KG1 (cell line): ENCODE measurements at places on chromosomes 2 and 18.

GRCh38 chr2:219073413-219074129, 12.8 kb upstream of the IHH start:
- no peak for DNase-seq

DNA sequence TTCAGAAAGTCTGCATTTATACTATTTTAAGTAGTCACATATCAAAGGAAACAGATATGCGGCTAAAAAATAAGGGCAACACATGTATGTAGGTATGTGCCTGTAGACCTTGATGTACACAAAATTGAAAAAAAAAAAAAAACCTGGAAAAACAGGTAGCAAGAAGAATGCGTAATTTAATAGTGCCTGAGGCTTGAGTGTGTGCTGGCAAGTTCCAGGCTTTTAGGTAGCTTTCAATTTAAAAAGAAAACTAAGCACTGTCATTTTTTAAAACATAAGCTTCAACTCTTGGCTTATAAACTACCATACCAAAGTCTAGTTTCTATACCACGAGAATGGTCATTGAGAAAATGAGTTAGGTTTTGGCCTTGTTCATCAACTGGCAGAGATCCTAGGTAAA, 72.3 kb downstream of the OTX1 start:
- DNase-seq, result no peak

- no peak for DNase-seq
Measured at GRCh38 chr18:28081516-28081915, 95.4 kb downstream of the CDH2 start.

DNA sequence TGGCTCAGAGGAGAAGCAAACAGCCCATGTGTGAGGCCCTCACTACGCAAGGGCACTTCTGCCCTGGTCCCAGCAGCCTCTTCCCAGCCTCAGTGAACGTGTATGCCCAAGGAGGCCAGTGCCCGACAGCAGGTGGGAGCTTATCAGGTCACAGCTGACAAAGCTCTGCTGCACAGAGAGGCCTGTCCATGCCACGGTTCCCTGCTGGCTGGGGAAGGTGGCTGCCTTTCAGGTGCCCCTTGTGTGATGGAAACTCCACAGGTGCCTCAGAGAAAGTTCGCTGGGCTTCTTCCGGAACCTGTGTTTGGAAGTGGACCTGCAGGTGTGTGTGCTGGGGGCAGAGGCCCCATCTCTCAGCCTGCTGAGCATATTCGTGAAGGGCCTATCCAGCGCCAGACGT, 47.3 kb downstream of the EDAR start:
- no peak for DNase-seq

- no peak for DNase-seq
Measured at GRCh38 chr2:26757873-26758789, 6.0 kb upstream of the SLC35F6 start.

DNA sequence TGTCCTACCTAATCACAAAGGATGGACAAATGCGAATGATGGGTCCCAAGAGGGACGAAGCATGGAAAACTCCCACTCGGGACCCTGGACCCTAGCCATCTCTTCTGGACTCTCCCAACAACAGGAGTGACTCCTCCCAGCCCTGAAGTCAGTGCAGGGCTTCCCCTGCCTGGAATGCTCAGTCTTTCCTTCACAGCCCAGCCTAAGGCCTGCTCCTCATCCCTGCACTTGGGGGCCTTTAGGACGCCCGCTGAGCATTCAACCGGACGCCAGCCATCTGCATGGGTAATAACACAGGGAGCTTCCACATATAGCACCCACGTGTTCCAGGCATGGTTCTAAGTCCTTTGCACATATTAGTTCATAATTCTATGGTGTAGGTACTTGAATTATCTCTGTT, 237.5 kb downstream of the KLHL29 start:
- no peak for DNase-seq

DNA sequence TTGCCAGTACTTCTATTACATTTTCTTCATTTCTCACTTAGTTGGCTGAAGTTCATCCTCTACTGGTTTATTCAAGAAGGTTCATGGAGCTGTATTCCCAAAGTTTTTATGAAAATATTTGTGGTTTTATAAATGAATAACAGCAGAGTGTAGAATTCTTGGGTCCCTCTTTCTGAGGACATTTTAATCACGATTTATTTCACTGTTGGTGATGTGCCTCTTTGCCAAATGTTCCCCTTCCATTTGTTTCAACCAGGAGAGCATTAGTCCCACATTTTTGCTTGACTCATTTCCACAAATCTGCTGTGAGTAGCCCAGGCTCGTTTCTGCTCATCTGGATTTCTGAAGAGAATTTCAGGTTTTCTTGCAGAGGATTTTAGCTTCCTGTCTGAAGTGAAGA, 20.8 kb downstream of the COPS7B start:
- DNase-seq, result no peak

DNA sequence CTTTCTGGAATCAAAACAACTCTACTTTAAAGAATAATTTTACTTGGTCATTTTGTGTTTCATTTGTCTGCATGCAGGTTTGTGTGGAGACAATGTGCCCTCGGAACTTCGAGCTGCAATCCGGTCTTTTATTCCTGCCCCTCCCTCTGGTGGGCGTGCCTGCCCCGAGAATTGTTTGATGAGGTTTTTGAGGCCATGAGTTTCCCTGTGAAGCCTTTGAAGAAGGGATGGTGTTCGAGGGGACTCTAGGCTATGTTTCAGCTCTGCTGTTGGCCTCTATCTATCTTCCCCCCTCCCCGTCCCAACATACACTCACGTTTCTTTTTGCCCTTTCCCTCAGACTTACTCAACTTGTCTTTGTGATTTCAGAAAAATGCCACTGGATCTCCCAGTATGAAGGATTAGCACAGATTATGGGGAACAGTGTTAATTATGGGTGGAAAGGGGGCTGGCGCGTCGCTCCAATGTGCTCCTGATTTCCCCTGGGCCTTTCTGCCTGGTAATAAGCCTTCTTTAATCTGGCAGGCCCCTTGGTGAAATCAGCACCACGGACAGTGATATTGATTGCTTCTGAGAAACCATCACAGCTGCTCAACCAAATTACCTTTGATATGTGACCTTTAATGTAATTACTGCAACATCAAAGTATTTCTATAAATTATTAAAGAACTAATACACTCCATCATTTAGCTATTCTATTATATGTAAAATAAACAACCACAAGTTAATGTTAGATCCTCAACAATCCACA, 82.2 kb downstream of the CELF4 start:
- no peak for DNase-seq

- DNase-seq, result no peak
Measured at GRCh38 chr18:23675236-23675635, 12.5 kb upstream of the ANKRD29 start.

DNA sequence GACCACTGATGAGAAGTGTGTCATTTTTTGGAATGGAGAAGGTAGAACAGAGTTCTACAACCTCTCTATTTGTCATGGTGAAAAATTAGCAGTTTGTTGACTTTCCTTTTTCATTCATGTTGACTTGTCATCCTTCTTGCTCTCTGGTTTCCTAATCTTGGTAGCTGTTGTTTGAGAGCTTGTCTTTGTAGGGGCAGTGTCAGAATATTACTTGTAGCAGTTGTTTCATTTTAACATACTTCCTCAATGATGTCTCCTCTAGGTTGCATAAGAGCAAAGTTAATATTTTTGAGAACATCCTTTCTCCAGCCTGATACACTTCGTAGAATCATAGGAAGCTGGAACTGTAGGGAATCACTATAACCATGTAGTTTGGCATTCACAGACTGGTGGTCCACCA, 368.2 kb upstream of the FANCL start:
- no peak for DNase-seq

GRCh38 chr2:47688561-47688960, 94.4 kb upstream of the MSH6 start:
- no peak for DNase-seq

- no peak for DNase-seq
Measured at GRCh38 chr18:48782381-48782861, 168.3 kb downstream of the SMAD7 start.
